Muscle of leg (tissue), 16 donors: ENCODE measurements at places on chromosomes 5 and 9. TPM values are rescaled to one million over a fixed set of nuclear protein-coding genes. Genes with fewer than 3 reads are reported as not detected.

DNA sequence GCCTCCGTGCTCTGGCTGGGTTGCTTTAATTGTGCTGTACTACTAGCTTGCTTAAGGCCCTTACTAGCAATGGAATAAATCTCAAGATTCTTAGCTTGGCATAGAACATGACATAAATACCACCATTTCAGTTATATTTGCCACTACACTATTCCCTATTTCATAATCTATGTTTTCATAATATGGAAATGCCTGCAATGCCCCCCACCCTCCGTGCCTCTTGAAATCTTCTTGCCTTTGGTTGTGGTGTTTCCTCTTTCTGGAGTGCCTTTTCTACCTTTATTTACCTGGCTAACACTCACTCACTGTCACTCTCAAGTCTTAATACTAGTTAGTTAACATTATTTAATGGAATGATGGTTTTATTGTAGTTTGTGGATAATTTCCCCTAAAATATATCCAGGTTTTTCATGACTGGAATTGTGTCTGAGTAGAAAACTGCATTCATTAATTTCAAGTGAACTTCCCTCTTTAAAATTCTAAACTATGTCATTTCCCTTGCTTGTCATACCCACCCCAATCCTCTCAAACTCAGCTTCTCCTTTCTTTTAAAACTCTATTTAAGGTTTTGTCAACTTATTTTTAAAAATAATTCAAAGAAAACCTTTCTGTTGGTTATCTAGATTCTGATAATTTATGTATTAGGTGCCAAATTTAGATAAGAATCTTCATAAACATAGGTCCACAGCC lies 521.7 kb upstream of the DAB2 start:
- DNase-seq = no peak

DNA sequence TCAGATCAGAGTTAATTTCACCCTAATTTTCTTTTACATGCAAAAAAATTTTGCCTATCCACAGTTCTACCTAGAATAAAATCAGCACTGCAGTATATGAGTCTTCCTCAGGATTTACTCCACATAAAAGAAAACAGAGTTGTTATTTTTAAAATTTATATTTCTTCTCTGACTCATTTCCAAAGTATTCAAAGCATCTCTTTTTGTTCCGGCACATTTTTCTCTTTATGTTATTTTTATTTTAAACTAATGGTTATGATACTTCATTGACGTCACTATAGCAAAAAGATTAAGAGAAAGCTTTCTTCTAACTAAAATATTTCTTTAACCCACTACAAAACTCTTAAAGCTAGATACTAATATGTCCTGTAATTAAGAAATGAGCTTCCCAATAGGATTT lies 590.4 kb downstream of the PRELID2 start:
- peak; percentile 4 for DNase-seq

GRCh38 chr9:89975024-89975423 lies 370.2 kb downstream of the GADD45G start:
- DNase-seq = no peak

PCDHB14 gene
- polyA plus RNA-seq = 7.6 TPM

GRCh38 chr5:612498-613424 lies 621 bp downstream of the CEP72 start:
- no peak for DNase-seq

STK32A gene
- 0.21 TPM for polyA plus RNA-seq
